ENCODE measurements at places on chromosomes 12 and 14.

- DNase-seq: peak; percentile 85
Observed at GRCh38 chr14:60665177-60665550, 15.9 kb upstream of the SIX1 start.

GRCh38 chr12:51884676-51885229 lies 3.1 kb upstream of the ANKRD33 start:
- DNase-seq: no peak

- peak; percentile 33 for DNase-seq
Observed at GRCh38 chr14:23538785-23539184, 12.8 kb downstream of the ZFHX2 start.

- no peak for DNase-seq
Observed at GRCh38 chr12:22477166-22477893, 67.0 kb downstream of the C2CD5 start.

DNA sequence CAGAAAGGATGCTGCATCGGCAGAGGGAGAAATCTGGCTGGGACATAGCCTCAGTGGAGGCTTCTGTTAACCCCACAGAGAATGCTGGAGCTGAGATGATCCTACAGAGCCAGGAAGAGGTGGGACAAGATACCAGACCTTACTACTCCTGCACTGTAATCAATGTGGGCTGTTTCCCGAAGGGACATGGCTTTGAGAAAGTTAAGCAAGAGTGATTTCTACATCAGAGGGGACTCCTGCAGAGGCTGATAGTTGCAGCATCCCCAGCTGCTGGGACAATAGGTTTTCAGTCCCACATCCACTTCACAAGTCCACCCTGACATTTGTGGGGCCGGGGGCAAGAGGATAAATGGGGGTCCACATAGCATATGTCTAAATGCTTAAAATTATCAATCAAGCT lies 22.5 kb upstream of the CMKLR1 start:
- DNase-seq: no peak

DNA sequence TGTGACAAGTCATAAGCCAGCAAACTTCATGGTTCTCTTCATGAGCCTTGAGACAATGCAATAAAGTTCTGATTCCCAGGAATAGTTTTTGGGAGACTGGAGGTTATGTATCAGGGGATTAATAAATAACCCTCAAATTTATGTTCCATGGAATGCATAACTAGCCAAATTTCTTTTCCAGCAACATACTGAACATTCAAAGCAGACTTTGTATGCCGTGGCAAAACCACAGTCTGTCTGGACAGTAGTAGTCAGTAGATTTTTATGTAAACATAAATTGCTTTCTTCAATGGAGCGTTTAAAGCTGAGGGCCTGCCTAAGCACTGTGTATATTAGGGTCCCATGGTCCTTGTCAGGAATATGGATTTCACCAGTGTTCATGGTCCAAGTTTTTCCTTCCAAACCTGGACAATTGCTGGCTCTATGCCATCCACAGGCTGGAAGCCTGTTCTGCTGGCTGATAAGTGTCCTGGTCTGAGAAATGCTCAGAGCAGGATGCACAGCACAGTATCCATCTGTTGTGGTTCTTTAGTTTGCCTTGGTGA lies 144.9 kb downstream of the SRGAP1 start:
- peak; percentile 80 for DNase-seq

GRCh38 chr12:43578782-43579181 lies 26.8 kb upstream of the ADAMTS20 start:
- DNase-seq: peak; percentile 2

DNA sequence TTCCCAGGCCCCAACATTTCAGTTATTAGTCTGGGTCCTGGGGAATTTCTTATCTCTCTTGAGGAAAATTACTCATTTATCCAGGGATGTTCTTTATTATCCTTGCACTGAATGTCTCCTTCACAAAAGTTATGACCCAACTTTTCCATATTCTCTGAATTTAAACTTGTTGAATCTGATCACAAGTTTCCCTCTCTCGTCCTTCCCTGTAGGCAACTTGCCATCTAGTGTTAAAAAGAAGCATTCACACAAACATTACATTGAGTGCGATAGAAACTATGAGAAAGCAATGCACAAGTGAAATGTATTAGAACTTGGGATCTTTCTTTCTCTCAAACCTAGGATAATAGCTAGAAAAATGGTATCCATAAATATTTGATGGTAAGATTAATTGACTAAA lies 608.4 kb downstream of the FSCB start:
- DNase-seq: peak; percentile 60

DNA sequence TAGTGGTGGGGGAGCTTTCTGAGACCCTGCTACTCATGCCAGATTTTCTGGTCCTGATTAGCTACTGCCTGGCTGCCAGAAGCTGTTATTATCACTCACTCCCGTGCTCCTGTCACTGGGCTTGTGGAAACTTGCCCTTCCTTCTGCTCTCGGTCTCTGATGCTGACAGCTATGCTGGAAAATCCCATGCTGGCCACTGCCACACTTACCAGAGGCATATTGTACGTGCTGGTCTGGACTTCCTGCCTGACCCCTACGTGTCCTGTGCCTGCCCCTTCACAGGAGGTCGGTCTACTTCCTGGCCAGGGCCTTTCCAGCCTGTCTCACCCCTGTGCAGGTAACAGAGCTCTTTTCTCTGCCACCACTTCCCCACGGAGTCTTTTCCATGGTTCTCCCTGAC lies 149.4 kb upstream of the PLEKHG7 start:
- DNase-seq: peak; percentile 50

DNA sequence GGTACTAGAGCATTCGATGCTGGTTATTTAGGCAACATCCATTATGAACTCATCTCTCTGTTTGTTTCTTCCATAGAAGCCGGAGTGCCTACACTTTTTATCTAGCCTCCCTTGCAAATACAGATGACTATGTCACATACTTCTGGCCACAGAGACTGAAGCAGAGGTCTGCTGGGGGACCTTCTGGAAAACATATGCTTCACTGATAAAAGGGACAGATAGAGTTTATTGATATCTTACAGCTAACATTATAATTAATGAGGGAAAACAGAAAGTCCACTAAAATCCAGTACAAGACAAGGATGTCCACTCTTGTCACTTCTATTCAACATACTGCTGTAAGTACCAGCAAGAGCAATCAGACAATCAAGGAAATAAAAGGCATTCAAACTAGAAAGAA lies 104.3 kb upstream of the FAR2 start:
- DNase-seq: no peak

GRCh38 chr12:8662593-8662992 lies at the start of gene MFAP5:
Gene MFAP5 (minus strand): TSS chr12:8662826. CDS start chr12:8662104, 722 bp downstream.
- peak; percentile 97 for DNase-seq

GRCh38 chr14:86999036-86999435 lies 993.9 kb downstream of the GALC start:
- peak; percentile 54 for DNase-seq

- no peak for DNase-seq
Observed at GRCh38 chr14:104856869-104857860, 7.9 kb upstream of the CEP170B start.

DNA sequence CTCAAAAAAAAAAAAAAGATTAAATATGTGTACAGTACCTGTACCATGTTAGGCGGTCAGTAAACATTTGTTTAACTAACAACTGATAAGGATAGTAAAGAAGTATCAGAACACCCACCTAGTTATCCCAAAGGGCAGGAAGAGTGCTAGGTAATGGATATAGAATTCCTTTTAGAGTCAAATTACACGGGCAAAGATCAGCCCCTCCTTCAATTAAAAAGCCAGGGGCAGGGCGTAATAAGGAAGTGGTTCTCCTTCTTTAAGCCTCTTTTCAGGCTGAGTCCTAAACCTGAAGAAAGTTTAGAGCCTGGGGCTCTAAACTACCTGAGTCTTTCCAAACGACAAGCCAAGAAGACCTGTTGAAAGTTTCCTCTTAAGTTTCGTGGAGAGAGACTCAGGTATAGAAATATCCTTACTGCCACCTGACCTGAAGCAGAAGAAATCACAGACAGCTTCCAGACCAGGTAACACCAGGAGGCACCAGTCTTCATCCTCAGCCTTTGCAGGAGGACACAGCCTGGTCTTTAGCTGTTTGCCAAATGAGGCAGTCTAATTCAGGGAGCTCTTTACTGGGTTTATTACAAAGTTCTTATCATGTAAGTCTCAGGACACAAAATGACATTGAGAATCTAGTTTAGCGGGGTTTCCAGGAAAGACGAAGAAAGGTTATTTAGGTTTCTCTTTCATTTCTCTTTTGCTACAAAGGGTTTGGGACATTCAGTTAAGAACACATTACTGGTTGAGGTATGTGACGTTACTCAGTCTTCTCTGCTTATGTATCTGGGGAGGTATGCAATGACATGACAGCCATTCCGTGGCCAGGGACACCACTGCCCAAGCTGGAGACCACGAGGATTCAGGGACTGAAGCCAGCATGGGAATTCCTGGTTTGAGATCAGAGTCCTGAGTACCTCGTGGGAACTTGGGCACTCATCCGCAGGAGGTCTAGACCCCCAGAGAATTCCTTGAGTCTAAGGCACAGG lies at the start of gene BCL2L14:
BCL2L14 (plus strand) TSS at position 266 of the 983 bp plus-strand sequence. CDS start 8,367 bp downstream, outside the sequence.
- no peak for DNase-seq

GRCh38 chr12:42846782-42847181 lies 257.2 kb upstream of the PRICKLE1 start:
- no peak for DNase-seq

- DNase-seq: no peak
Observed at GRCh38 chr14:79573486-79573885, 637.8 kb downstream of the DIO2 start.

DNA sequence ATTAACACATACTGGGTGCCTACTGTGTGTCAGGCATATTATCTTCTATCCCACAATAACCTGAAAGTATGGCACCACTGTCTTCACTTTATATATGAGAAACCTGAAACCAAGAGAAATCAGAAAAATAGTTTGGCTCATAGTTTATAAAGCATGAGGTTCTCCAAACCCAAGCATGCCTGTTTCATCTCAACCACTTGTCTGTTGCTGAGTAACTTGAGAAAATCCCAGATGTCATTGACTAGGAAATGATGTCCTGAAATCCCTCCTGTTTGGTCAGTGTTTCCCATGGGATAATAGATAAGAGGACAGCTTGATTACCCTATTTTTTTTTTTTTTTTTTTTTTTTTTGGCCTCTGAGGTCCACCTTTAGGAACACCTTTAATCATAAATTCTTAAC lies 2.6 kb upstream of the IFNG-AS1 start:
- no peak for DNase-seq

DNA sequence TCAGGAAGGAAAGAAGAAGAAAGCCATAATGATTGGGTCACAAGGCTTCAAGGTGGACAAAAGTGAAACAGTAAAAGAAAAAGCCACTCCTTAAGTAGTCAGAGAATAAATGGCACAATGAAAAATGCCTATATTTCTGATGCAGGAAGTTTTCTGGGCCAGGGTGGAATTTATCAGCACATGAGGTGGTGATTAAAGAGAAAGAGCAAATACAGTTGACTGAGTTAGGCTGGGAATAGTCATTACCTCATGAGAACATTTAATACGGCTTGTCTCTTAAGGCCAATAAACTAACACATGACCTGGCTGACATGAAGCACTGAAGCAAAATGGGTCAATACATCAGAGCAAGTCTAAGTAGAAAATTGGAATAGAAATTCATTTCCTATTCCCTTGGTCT lies 499.7 kb downstream of the TMTC2 start:
- peak; percentile 55 for DNase-seq

DNA sequence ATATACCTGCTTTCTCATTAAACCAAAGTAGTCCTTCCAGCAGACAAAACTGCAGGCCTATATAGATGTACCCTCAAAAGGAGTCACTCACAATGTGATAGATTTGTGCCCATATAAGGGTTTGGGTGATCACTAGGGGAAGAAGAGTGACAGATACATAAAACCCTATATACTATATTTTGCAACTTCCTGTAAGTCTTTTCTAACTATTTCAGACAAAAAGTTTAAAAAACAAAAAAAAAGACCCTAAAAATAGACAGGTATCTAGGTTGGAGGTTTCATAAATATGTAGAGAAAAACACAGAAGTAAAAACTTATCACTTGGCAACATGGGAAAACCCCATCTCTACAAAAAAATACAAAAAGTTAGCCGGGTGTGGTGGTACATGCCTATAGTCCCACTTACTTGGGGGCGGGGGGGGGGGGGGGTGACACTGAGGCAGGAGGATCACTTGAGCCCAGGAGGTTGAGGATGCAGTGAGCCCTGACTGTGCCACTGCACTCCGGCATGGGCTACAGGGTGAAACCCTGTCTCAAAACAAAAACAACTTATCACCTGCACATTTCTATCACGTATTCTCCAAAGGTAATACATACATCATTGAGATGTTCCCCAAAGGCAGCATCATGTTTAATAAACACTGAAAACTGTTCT lies 2.9 kb downstream of the VCPKMT start:
- no peak for DNase-seq

GRCh38 chr12:83092129-83092528 lies 405.4 kb downstream of the TMTC2 start:
- no peak for DNase-seq

DNA sequence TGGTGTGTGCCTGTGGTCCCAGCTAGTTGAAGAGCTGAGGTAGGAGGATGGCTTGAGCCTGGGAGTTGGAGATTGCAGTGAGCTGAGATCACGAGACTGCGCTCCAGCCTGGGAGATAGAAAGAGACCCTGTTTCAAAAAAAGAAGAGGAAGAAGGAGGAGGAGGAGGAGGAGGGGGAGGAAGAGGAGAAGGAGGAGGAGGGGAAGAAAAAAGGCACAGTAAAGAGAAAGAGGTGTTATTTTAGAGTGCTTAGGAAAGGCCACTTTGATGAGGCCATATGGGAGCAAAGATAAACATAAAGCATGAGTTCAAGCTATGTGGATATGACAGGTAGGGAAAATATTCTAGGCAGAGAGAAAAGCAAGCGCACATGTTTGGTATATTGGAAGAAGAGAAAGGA lies 154.1 kb upstream of the BTG1 start:
- no peak for DNase-seq

GRCh38 chr14:69665631-69666030 lies 54.2 kb downstream of the SUSD6 start:
- peak; percentile 40 for DNase-seq

DNA sequence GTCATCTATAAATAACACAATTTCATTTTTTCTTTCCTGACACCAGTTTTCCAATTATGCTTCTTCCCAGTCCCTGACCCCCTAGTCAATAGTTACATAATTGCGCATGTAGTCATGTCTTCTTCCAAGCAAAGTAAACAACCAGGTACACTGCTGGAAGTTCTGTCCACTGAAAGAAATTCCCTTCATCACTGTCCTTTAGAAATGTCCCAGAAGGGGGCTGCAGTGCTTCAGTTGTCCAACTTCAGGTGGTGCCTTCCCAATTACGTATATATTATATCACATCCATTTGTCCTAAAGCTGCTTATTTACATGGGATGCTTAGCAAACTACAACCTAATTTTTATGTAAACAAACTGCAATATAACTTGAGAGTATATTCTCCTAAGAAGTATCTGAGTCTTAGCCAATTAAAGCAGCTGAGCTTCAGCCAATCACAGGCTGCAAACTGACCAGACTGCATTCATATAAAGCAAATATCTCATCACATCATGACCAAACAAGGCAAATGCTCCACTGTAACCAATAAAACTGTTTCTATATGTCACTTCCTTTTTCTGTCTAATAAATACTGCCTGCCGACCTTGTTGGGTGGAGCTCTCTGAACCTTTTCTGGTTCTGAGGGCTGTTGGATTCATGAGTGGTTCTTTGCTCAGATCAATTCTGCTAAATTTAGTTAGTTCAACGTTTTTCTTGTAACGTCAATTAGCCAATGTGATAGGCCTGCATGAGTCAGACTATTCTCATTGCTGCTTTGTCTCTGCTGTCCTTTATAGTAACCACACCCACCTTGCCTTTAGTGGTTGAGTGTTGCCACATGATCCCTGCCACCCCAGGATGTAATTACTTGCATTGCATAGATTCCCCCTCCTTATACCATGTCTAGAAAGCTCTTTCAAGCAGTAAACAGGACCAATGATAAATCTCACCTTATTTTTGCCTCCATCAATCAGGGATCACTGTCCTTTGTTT lies 239.3 kb downstream of the ALG10B start:
- DNase-seq: no peak

GRCh38 chr14:29637411-29637810 lies 290.2 kb downstream of the PRKD1 start:
- DNase-seq: peak; percentile 74

Data from muscle of leg (tissue), 16 donors.